Iris pigment epithelial cell (primary cell): ENCODE measurements at places on chromosomes 5 and 9.

GRCh38 chr5:25948278-25948677 is 1090.1 kb downstream of the CDH9 start:
- DNase-seq = no peak

GRCh38 chr9:14350754-14351153 is 36.8 kb upstream of the NFIB start:
- no peak for DNase-seq

DNA sequence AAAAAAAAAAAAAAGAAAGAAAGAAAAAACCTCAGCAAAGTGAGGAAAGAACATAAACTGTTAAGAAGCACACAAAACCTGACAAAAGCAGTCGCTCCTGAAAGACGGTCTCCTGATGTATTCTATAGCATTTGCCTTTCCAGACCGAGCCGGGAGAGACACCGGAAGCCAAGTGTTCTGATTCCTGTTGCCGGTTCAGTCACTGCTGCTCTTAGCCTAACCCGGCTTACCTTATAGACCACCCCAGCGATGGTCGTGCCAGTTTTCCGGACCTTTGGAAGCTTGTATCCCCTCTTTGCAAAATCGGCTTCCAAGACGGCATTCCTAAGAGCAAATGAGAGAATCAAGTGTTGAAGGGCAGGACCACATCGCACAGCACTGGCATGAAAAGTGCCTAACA is 630 bp downstream of the PSMB7 start:
- no peak for DNase-seq

GRCh38 chr9:81374459-81375186 is 314.7 kb downstream of the TLE1 start:
- DNase-seq = no peak

GRCh38 chr9:77726289-77726688 is 78.2 kb upstream of the GNA14 start:
- no peak for DNase-seq

DNA sequence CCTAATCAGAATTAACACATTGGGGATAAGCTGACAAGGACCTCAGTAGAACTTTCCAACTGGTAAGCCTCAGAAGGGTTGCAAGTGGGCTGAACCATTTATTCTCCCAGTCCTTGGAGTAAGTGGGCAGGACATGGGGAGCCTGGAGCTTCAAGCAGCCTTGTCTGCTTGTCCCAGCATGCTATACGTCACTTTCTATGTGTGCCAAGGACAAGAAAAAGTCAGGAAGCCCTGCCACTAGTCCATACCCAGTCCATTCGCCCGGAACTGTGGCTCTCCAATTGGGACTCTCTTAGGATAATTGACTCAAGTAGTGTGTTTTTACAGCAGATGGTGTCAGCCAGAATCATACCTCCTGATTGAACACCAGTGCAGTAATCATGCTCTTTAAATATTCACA is 62.6 kb upstream of the FRRS1L start:
- no peak for DNase-seq

DNA sequence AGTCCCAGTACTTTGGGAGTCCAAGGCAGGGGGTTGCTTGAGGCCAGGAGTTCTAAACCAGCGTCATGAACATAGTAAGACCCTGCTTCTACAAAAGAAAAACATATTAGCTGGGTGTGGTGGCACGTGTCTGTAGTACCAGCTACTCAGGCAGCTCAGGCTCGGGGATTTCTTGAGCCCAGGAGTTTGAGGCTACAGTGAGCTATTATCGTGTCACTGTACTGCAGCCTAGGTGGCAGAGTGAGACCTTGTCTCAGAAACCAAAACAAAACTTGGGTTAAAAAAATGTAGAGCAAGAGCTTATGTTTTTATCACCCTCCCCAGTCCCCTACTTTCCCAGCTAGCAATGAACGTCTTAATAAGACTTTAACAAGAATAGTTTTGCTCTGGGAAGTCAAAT is 46.7 kb downstream of the UHRF2 start:
- DNase-seq = no peak

- no peak for DNase-seq
Measured at GRCh38 chr5:155839251-155840037, 487.5 kb upstream of the SGCD start.

- no peak for DNase-seq
Measured at GRCh38 chr5:180138214-180138975, 66.8 kb upstream of the RNF130 start.

GRCh38 chr5:333945-334344 is 12.4 kb downstream of the AHRR start:
- DNase-seq = no peak

DNA sequence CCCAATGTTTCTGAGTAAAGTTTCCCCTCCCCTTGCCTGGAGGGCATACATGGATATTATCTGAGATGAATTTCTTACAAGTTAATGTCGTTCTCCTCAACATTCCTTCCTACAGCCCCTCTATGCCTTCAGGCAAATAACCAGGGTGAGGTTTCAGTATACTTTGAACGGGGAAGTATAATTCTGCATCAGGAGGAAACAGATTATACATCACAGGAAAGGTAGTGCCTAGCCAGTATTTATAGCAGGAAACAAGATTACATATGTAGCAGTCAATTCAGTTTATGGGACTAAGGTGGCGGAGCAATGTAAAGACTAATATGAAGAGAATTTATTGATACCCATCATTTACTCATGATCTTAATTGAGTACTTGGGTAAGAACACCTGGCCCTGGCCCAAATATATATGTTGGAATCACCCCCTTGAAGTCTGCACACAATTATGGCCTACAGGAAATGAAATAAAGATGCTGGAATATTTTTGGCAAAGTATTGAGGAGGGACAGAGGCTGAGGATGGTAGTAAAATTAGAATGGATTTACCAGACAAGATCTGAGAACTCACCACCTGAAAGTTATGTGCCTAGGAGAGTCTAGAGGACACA is 661.1 kb downstream of the PTPRD start:
- DNase-seq = no peak

DNA sequence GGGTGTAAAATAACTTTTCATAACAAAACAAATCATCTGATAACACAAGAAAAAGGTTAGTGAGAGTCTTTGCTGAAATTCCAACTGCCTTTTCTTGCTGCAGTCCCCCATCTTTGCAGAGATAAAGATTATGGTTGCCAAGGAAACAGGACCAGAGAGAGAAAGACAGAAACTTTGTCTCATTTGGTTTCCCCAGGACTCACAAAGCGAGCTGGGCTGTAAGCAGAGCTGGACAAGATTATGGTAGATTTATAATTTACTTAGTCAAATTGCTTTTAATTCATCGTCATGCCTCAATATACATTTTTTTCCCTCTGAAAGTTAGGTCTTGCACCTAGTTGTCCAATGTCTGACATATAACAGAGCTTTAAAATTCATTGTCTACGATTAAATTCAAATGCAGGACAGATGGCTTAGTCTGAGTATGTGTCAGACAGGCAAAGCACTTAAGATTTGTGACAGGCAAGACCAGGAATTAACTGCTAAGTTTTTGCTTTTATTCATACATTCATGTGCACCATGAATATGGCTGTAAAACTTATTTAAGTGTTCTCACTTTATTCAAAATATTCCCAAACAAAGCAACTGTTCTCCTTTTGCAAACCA is 17.4 kb downstream of the ENC1 start:
- DNase-seq = no peak

GRCh38 chr9:4796988-4797853 is 4.5 kb downstream of the RCL1 start:
- DNase-seq = peak; percentile 45

DNA sequence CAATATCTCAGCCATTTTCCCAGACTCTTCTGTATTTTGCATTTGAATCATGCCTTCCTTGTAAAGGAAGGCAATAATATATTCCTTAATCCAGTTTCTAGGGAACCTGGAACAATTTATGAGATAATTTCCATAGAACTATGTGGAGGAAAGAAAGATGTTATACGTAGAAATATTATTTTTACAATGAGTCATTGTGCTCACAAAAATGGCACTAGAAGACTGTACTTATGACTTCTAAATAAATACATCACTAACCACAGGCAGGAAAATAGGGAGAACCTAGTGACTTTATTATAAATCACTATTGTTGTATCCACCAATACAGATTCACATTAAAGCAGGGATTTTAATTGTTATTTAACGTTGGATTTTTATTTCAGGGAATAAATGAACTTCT is 87.6 kb downstream of the FBXO38 start:
- DNase-seq = no peak

- peak; percentile 31 for DNase-seq
Measured at GRCh38 chr9:134601764-134602163, 39.8 kb upstream of the COL5A1 start.

GRCh38 chr5:123976379-123977033 is 464.5 kb downstream of the CSNK1G3 start:
- no peak for DNase-seq
